ENCODE measurements at places on chromosomes 12 and 14.

GRCh38 chr12:50980545-50980944, 28.2 kb downstream of the HIGD1C start:
- no peak for DNase-seq

- no peak for DNase-seq
Observed at GRCh38 chr14:73740618-73741326, 26.6 kb upstream of the PNMA1 start.

- DNase-seq = no peak
Observed at GRCh38 chr14:47191700-47192099, 483.7 kb downstream of the MDGA2 start.

DNA sequence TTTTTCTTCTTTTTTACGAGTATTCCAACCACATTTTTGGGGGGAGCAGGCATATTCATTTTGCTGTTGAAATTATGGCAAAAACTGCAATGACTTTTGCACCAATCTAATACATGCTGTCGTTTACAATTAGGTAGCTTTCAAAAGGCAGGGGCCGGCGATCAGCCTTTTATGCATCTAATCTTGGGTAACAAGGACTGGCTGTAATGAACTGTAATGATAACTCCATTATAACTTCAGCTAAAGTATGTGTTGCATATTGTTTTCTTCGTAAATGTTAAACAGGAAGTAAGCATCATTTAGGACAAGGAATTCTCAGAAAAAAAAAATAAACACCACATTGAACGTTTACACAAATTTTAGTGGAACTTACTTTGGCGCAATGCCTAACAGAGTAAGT, 30.3 kb upstream of the KLRF1 start:
- DNase-seq = no peak

DNA sequence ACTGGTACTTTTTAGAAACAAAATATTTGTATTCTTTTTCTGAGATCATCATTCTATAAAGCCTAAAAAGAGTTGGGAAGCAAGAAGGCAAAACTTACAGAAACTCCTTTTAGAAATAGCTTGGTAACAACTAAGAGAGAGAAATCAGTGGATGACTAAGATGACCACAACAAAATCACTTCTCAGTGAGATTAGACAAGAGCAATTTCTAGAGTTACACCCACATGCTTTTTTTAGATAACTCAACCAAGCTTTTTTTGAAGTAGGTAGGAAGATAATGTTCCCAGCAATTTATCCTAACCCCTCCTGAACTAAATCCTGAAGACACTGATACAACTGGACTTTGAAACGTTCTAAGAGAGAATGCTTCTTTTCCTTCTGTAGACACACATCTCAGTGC, 576.4 kb downstream of the SLC6A15 start:
- DNase-seq = no peak

DNA sequence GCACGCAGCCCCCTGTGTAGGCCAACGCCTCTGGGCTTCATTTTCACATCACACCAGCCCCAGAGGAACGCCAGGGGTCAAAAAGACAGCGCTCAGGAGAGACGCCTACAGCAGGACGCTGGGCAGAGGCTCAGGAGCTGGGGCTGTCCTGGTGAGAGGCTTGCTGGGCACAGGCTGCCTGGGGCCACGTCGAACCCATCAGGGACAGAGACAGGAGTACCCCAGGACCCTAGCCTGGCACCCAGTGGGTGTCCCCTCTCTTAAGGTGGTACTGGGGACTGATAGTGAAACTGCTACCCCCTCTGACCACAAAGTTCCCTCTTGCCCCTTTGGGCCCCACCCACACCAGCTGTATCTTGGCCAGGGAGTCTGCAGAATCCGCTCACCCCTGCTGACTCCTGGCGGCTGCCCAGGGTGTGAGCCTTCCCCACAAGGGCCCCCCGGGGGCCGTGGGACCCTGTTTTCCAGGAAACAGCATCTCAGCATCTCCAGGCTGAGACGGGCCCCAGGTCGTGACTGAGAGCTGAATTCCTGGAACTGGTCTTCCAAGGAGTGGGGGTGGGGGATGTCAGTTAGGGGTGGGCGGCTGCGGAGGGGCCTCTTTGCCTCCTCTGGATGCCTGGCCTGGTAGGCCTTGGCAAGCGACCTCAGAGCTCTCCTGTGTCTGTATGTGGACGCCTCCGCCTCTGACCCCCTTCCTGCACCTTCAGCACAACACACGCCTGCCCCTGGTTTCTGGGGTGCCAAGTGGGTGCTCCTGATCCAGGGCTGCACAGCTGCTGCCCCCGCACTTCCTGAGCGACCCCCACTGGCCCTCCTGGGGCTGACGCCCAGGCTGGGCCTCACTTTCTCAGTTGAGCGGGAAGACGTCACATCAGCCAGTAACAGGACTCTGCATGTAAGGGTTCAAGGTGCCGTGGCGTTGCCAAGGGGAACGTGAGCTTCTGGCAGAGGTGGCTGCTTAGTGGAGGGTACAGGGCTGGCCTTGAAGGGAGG, 321.9 kb upstream of the RTL1 start:
- peak; percentile 23 for DNase-seq

DNA sequence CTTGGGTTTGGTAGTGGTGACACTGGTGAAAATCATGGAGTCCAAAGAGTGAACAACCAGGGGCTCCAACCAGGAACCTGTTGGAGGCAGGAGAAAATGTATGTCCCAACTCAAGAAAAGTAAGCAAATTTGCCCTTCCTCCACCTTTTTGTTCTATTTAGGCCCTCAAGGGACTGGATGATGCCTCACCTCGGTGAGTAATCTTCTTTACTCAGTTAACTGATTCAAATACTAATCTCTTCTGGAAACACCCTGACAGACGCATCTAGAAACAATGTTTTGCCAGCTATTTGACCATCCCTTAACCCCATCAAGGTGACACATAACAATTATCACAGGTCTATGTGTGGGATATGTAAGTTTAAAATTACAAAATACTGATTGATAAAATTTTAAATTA, 272.4 kb upstream of the FOXG1 start:
- DNase-seq = peak; percentile 19

DNA sequence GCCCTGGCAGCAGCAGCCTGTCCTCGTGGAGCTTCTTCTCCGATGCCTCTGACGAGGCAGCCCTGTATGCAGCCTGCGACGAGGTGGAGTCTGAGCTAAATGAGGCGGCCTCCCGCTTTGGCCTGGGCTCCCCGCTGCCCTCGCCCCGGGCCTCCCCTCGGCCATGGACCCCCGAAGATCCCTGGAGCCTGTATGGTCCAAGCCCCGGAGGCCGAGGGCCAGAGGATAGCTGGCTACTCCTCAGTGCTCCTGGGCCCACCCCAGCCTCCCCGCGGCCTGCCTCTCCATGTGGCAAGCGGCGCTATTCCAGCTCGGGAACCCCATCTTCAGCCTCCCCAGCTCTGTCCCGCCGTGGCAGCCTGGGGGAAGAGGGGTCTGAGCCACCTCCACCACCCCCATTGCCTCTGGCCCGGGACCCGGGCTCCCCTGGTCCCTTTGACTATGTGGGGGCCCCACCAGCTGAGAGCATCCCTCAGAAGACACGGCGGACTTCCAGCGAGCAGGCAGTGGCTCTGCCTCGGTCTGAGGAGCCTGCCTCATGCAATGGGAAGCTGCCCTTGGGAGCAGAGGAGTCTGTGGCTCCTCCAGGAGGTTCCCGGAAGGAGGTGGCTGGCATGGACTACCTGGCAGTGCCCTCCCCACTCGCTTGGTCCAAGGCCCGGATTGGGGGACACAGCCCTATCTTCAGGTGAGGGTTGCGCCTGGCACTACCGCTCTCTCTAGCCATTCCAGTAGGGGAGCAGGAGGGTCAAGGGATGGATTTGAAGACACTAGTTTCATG, 2.1 kb downstream of the NFATC4 start:
- no peak for DNase-seq

- DNase-seq = no peak
Observed at GRCh38 chr14:23555533-23555881, 564 bp upstream of the THTPA start.

DNA sequence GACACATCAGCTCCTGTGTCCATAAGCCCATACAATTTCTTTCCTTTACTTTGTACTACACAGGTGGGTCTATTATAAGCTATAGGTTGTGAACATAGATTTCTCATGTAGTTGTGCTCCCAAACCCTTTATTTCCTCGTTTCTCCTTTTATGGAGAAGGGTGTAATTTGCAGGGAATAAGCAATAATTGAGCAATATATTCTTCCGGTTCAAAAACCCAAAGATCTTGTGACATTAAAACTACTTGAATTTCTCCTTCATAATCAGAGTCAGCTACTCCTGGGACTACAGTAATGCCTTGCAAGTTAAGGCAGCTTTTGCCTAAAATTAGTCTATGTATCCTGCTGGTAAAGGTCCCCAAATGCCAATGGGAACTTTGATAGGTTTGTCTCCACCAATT, 19.1 kb upstream of the MAPKAPK5 start:
- no peak for DNase-seq

- peak; percentile 29 for DNase-seq
Observed at GRCh38 chr12:116306506-116306905, 29.0 kb upstream of the MED13L start.

DNA sequence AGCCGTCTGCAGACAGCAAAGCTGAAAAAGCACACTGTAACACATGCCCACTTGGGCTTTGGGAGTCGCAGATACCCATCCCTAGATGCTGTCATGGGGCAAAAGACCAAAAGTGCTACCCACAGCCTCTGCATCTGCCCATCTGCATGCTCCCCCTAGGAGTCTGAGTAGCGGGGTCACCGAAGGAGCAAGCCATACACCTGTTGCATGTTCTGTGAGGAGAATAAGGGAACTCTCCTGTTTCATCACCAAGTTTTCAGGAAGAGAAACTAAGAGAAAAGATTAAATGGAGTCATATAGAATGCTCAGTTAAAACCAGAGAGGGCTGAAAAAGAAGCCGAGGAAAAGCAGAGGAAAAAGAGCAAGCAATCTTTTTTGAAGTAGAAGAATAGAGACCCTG, 13.7 kb upstream of the ST8SIA1 start:
- DNase-seq = no peak

Data from NCI-H82 (cell line).